ENCODE measurements at places on chromosomes 5 and 9.

DNA sequence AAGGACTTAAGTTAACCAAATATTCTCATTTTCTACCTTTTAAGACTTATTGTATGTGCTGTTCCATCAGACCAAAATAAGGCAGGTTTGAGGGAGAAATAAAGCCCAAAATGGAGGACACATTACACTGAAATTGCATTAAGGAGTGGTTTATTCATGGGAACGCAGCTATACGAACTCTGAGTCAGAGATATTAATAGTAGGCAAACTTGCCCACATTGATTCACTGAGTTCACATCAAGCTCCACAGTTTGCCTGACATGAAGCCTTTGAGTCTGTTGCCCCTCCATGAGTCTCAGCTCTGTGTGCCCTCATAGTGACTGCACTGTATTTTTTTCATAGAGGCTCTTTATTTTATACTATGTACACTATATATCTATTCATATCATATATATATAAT is 135.0 kb upstream of the SNX2 start:
- no peak for DNase-seq

- no peak for DNase-seq
Measured at GRCh38 chr5:5738797-5739489, 316.5 kb downstream of the ICE1 start.

- DNase-seq, result no peak
Measured at GRCh38 chr5:168372356-168372946, 81.0 kb downstream of the WWC1 start.

GRCh38 chr5:169706758-169707450 is 69.8 kb downstream of the DOCK2 start:
- no peak for DNase-seq

- no peak for DNase-seq
Measured at GRCh38 chr9:89746385-89747116, 141.7 kb downstream of the GADD45G start.

DNA sequence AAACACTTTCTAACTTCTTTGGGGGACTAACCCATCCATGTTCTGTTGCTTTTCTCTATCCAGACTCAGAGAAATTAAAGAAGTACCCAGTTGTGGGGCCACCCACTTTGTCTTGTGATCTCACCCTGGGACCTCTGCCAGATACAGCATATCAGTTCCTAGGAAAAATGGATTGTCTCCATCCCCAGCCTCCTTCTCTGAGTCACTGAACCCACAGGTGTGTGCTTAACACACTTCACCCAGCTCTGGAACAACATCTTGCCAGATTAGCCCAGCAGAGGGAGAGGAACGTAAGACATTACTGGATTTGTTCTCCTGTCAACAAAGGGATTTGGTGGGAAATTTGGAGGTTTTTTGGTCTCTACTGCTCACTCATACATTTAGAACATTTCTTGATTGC is 19.2 kb downstream of the FAM240B start:
- DNase-seq, result no peak

DNA sequence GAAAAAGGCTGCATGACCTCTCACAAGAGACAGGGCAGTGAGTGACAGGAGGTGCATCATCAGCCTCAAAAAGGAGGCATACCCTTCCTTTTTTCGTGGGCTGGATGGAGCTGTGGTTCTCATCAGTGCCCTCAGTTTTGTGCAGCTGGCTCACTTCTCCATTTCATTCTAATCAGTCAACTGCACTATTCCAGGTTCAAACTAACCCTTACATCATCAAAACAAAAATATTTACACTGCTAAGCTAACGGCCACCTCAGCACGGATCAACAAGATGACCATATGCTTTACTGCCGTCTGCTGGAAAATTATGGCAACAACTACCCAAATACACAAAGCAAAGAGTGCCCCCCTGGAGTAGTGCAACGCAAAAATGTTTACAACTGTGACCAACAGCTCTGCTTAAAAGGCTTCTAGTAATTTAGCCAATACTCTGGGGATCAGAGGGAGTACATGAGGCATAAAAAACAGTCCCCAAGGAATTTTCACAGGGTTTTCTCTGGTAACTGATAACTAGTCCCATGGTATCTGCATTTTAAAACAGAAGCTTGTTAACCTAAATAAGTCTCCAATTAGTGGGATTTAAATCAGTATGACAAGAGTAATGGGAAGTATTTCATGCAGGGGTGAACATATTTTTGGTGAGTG is 10.8 kb downstream of the KCNV2 start:
- no peak for DNase-seq

DNA sequence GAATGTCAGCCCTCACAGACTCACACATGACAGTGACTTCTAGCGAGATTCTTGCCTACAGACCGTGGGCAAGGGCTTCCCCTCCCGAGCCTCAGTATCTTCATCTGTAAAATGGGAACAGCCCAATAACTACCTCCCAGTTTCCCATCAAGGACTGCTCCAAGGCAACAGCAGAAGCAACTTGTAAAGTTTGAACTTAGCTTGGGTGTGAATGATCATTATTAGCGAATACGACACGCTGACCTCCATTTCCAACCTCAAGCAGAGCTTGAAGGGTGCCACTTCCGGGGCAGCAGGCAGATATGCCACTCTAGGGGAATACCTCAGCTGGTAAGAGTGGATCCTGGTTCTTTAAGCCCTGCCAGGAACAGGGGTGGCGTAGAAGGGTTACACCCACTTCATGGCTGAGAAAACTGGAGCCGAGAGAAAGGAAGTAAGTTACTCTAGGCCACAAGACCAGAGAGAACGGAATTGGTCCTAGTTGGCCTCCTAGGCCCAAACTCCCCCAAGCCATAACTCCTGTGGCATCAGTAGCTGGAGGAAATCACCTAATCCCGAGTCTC is 2.0 kb downstream of the RNF44 start:
- DNase-seq, result no peak

- DNase-seq, result no peak
Measured at GRCh38 chr5:72281764-72282499, 38.1 kb downstream of the MRPS27 start.

DNA sequence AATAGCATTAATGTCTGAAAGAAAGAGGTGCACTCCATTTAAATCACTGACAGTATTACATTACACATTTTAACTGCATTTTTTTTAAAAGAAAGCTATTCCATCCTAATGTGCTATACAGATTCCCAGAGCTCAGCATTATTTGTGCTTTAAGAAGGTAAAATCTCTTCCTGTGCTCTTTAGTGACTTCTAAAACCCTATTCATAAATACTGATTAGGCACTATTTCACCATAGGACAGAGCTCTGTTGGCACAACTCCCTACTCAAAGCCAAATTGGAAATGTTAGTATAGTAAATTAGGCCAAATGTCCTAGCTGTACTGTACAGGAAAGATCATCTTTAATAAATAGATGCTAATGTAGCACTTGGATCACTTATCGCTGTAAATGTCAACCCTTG is 262.5 kb downstream of the TUSC1 start:
- DNase-seq, result no peak

- no peak for DNase-seq
Measured at GRCh38 chr5:124745928-124746915, at the start of gene ZNF608. Gene ZNF608 (minus strand): TSS chr5:124746639. CDS start chr5:124744989, 1,650 bp downstream.

GRCh38 chr5:79990205-79990597 is 861 bp downstream of the MTX3 start:
- DNase-seq, result no peak

DNA sequence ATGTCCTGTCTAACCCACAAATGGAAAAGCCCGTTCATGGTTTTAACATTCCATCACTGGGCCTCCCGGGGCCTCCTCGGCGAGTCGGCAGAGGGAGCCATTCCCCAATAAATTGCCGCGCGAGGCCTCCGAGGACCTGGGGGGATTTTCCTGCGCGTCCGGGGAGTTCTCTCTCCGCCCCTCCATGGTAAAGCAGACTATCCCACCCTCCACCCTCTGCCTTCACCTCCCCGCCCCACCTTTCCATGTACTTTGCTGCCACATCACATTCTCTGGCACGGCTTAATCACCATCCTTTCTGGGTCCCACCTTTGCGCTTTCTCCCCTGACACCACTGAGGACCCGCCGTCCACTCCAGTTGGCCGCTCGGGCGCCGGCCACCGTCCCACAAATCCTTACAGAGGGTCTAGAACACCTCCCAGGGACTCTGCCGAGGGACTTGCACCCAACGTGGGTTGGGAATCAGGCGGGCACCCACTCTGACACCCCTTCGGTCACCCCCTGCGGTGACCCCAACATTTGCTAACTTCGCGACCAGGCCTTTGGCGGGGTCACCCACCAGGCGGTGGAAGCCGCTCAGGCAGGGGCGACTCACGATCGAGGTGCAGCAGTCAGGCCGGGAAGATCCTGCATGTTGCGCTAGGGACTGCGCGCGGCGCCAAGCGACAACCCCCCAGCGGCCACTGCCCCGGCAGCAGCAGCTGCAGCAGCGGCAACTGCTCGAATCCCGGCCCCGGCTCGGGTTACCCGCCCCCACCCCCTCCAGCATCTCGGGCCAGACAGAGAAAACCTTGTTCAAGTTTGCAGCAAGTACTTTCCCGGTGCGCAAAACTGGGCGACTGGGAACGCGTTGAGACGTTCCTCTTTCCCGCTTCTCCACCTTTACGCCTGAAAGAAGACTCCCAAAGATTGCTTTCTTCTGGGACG is at the start of gene MEGF10:
Gene MEGF10 (plus strand): TSS at position 778 of the 927 bp plus-strand sequence. CDS start 40,513 bp downstream, outside the sequence.
- DNase-seq, result peak; percentile 63

DNA sequence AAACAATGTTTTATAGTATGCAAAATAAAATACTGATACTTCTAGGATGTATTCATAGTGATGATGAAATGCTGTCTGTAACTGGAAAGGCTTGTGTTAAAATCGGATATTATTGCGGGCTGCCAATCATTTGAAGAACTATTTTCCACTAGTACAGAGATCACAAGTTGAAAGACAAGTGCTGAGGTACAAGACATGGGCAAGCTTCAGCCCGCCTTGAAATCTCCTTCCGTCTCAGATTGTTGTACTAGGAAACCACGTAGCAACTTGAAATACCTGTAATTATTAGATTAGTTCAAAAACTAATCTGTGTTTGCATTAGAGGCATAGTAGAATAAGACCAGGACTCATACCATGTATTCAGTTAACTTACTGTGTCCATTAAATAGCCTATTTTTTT is 218.2 kb downstream of the ARHGEF28 start:
- no peak for DNase-seq

DNA sequence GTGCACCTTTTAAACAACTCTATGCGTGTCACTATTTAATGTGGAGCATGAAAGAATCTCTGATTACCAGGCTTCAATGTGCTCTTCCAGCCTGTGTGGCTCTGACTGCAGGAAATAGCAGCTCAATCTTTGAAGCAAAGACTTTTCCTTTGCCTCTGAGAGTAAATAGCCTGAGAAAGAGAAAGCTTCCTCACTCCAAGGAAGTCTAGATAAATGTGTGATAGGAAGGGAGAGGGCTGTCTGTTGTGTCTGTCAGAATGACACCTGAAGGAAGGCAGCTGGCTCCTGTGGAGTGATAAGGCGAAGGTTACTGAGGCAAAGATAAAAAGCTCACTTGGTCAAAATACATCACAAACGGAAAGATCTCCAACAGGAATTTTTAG is 205.3 kb upstream of the HAPLN1 start:
- no peak for DNase-seq

DNA sequence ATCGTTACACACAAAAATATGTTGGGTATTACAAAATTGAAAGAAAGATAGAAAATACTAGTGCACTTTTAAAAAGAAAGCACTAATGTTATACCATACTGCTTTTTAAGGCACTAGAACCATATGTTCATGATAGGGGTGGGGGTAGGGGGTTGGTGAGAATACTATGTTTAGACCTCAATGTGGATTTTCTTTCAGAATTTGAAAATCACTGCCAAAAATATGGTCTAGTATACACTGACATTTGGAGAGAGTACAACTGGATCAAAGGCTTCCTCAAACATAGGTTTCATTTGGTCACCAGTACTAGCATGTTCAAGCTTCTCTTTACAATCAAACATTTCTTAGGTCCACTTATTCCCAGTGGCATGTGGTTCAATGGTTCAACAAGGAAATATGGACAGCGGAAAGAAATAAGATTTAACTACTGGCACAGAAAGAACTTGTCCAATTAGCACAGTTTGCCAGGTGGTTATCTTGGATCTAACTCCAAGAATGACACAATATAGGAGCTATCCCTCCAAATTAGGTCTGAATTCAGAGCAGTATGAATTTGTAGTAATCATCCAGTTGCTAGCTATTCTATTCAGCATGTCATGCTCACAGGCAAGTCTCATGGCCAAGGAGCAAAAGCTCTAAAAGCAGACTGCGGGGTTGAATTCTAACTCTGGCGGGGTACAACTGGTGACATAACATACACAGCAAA is 139.3 kb downstream of the SLC24A2 start:
- no peak for DNase-seq

DNA sequence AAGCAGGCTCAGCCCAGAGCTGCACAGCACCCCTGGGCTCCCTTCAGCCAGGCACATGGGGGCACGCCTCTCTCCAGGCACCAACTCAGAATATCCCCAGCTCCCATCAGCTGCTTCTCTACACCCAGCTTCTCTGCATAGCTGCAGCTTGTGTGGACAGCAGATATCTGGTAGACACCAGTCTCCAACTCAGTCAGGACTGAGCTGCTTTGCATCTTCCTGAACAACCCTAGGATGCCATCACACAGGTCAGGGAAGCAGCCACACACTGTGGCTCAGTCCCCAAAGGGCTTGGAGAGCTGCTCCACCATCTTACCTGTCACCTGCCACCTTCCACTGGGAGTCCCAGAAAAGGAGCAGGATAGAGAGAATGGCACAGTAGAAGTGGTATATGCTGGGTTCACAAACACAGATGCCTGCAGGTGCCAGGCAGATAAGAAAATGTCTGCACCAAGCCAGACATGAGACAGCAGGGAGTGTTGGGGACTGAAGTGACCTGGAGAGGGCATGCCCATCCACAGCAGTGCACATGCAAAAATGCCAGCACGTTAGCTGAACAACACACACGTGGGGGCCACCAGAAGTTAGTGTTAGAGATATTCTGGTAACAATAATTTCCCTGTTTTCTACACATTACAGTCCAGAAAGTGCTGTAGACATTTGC is 42.0 kb downstream of the THBS4 start:
- DNase-seq, result no peak

DNA sequence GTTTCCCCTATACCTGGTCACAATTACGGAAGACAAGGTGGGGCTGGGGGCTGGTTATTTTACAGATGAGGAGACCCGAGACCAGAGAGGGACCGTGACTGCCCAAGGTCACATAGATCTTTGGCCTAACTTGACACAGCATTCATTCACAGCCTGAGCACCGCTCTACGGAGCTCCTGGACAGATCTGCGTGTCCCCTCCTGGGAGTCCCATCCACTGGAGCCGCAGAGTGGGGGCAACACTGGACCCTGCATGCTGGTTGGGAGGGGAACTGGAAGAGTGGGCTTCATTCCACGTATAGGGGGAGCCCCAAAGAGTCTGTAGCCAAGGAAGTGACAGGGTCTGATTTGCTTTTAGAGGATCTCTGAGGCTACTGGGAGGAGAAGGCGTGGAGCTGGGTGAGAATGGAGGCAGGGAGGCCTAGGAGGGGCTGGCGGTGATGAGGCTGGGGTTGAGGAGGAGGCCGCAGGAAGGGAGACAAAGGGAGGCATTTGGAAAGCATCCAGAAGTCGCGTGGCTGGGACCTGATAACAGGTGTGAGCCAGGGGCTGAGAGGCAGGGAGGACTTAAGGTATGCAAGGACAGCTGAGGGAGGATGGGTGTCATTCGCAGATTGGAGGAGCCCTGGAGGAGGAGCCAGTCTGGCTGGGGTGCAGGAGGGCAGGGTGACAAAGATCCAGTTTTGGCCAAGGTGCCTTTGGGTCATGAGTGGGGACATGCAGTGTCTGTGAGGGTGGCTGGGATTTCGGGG is 64.3 kb upstream of the IER5L start:
- no peak for DNase-seq

GRCh38 chr5:149727336-149728035 is 2.6 kb upstream of the PPARGC1B start:
- DNase-seq, result no peak
